ENCODE measurements at places on chromosomes 3 and 15.

DNA sequence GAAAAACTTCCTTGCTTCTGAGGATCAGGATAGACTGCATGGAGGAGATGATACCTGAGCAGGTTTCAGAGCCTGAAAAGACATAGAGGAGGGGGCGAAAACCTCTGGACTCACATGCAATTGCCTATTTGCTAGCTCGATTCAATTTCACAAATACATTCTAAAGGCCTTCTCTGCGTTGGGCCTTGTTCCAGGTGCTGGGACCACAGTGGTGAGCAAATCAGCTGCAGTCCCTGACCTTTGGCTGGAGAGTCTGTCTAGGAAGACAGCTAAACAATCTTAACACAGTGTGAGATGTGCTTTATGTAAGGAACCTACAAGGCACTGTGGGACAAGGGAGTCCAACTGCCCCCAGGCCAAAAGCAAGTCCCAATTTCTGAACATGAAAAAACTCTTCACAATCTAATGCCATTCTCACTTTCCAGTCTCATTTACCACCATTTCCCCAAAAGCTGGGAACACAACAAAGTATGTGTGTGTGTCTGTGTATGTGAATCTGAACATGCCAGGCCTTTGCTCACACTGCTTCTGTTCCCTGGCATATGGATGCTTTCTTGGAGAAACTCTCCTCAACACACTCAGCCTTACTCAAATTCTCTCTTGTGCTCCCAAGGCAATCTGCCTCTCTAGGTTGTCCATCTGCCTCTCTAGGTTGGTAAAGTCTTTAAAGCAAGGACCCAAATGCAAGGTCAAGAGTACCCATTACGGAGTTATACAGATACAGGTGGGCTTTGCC, 2.1 kb upstream of the PCCB start:
- no peak for DNase-seq

DNA sequence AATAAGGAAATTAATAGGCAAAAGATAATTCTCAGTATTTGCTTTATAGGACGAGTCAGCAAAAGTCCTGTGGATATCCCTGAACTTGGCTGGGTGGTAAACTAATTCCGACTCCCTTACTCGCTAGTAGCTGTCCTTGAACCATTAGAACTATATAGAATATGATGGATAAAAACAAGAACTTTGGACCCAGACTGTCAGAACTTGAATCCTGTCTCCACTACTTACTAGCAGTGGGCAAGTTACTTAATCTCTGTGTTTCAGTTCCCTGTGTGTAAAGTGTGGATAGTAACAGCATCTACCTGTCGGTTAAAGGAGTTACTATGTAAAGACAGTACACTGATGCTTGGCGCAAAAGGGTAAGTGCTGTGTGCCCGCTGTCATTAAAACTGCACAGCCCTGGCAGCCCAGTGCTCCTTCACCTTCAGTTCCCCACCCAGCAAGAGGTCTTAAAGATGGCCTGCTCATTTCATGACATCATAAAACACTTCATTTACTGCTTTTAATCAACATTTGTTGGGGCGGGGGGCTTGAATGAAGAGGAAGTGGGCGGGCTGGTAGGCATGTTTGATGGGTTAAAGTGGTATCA, 7.3 kb downstream of the TPM1 start:
- DNase-seq = no peak

GRCh38 chr3:38519000-38519399, 22.9 kb downstream of the EXOG start:
- DNase-seq = no peak

DNA sequence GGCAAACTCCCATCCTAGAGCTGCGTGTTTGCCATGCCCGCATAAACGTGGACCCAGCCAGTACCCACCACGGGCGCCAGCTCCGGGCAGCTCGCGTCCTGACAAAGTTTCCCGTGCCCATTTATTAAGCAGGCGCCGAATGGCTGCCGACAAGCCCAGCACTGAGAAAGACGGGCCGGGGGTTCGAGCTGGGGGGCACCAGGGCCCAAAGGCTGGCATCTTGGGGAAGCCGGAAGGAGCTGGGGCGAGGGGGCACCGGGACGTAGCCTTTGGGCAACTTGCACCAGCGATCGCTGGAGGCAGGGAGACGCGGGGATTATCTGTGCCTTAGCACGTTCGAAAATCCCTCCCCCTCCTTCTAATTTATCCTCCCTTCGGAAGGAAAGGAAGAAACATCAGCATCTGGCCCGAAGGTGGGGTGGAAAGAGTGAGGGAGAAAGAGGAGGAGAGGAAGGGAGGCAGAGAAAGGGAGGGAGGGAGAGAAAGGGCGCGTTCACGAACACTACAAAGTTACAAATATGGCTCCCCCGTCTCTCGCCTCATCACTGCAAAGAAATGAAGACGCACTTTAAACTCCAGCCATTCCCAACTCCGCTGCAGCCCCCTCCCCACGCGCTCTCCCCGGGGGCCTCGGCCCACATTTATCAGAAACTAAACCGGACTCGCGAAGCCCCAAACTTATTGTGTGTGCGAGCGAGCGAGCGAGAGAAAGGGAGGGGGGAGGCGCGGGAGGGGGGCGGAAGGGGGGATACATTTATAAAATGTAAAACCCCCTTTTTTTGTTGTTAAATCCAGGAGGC, 1.0 kb downstream of the ANP32A start:
- peak; percentile 55 for DNase-seq

DNA sequence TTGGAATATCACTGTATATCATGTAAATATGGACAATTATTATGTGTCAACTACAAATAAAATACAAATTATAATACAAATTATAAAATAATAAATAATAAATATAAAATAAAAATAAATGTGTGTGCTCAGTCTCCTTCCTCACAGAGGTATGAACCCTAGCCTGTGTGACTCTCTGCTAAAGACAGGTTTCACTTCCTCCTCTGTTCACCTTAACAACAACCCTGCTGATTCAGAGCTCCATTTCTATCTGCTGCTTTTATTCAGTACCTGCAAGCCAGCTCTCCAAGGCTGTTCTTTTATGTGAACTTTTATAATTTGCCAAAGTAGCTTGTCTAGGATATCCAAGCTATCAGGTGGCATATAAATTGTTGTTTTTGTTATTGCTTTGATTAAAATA, 610.7 kb upstream of the GRM7 start:
- no peak for DNase-seq

GRCh38 chr3:13509816-13510192, 29.7 kb downstream of the HDAC11 start:
- DNase-seq = no peak

- no peak for DNase-seq
Observed at GRCh38 chr3:9020426-9020825, 57.2 kb upstream of the RAD18 start.

DNA sequence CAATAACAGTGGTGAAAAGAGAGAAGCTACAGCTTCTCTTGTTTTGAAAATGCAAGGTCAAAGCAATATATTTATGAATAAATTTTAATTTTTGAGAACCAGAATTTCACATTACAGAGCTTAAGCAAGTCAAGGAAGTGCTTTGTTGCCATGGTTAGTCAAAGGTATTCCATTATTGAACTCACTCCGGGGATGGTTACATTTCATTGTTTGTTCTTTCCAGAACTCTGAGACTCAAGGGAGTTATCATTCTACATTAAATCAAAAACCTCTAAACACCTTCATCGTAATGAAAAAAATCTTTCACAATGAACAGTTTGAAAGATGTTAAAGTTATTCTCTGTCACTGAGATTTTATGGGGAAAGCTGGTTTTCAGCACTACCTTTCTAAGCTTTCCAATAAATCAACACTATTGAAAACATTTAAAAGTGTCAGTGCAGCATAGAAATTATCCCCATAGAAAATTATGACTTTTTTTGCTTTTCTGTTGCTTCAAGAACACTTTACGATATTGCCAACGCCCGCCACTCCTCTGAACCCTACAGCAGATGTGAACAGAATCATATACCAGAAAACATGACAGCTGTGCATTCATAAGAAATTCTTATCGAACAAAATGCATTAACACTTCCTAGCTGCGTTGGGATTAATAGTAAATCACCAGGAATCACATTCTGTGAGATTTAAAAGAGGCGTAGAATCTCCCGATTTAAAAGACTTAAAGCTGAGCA, 83.0 kb downstream of the OTOL1 start:
- no peak for DNase-seq

- DNase-seq = no peak
Observed at GRCh38 chr3:40152482-40153133, 156.9 kb upstream of the EIF1B start.

GRCh38 chr3:159130108-159130507, 328.3 kb downstream of the MFSD1 start:
- no peak for DNase-seq

DNA sequence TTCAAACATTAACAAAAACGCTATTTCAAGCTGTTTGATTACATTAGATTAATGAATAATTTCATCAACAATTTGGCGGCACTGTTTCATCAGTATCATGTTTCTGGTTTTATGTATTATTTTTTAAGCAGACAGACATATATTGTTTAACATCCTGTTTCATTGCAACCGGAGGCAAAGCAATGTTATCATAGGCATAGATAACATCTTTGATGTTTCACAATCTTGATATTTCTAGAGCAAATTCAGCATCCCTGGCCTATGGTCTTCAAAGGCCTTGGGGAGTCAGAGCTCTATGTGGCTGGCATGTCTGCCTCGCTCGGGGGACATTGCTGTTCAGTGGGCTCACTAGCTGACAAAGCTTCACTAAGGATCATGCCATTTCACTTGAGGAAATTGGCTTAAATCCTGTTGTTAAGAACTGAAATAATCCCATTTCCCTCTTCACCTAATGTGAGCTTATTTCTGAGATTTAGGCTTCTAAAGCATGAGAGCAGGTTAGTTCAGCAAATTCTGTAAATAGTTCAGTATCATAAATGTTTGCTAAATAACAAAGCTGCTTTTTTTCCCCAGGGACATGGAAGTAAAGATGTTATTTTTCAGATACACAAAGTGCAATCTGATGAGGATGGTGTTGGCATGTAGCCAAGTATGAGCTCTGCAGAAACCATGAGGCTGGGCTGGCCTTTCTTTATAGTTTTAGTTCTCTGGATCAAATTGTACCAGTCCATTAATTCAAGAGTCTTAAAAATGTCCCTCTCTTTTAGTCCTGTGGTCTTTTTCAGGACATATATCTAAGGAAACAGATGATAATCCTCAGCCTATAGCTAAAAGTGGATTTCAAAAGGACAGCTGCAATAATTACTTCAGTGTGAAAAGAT, 941.4 kb downstream of the PLOD2 start:
- DNase-seq = no peak

DNA sequence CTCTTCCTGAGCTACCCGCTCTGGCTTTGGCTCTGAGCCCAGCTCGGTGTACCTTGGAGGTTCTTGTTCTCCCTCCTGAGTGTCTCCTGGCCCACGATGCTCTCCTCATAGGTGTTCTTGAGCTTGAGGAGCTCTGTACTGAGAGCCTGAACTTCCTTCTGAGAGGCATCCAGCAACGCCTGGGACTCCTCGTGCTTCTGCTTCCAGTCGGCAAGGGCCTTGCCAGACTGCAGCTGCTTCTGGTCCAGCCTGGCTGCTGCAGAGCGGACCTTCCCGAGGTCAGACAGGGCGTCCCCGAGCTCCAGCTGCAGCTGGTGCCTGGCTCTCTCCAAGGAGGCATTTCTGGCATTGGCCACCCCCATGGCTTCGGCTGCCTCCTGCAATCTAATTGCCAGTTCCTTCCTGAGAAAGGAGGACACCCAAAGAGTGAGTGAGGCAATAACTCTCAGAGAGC, 99.8 kb downstream of the MYH15 start:
- no peak for DNase-seq

DNA sequence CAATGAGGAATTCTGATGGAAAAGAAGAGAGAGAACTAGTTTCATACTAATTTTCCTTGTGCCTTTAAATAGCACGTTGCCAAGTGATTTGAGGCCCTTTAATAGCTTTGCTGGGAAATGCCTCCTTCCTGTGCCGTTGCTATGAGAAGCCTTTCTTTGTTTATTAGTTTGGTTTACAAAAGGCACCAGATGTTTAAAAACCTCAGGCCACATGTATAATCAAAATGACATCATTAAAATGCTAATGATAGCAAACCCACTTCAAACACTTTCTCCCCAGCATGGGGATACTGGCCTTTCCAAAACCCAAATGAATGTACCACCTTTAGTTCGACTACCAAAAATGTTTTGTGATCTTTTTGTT, 50.0 kb upstream of the TBC1D23 start:
- peak; percentile 55 for DNase-seq

GRCh38 chr3:194906229-194906629, 220.5 kb downstream of the FAM43A start:
- no peak for DNase-seq

DNA sequence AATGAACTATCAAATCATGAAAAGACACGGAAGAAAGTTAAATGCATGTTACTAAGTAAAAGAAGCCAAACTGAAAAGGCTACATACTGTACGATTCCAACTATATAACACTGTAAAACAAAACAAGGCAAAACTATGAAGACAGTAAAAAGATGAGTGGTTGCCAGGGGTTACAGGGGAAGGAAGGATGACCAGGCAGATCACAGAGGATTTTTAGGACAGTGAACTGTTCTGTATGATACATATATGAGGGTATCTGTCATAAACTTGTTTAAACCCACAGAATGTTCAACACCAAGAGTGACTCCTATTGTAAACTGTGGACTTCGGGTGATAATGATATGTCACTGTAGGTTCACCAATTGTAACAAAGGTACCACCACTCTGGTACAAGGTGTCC, 60.6 kb downstream of the CHSY1 start:
- DNase-seq = no peak

DNA sequence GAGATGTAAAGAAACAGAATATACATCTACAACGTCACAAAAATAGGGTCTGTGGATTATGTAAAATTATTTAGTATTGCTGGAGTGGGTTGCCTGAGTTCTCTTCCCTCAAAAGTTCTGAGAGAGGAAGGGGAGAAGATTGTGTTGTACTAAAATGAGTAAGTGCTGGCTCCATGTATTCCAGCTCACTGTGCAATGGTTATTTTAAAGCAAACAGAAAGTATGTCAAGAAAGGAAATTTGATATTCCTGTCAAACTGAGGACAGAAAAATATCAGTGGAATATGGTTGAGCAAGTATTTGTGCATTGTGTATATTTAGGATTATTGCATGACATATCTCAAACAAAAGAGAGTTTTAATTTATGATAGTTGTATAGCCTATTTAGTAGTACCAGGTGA, 2.2 kb downstream of the TRPC1 start:
- DNase-seq = no peak

DNA sequence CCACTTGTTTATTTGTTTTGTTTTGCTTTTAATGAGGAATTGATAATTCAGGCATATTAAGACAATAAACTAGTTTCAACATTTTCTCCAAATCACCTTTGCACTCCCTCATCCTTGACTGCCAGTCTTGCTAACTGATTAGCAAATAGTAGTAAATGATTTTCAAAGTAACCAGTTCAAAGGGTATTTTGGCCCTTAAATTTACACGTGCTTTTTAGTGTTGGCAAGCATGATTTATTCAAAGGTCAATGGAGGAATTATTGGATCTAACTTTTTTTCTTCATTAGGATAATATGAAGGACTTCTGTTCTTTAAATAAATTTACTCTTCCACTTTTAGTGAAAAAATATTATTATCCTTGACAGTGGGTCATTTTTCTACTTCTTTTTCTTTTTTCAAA, 53.8 kb downstream of the BCHE start:
- DNase-seq = no peak
